ENCODE measurements at places on chromosomes 13 and 19. TPM values are rescaled to one million over a fixed set of nuclear protein-coding genes. Genes with fewer than 3 reads are reported as not detected.

KLC3 gene
- not detected for total RNA-seq

SHISA7 gene
- 0.09 TPM for total RNA-seq

ONECUT3 gene
- 0.09 TPM for total RNA-seq

ZNF132 gene
- 1.0 TPM for total RNA-seq

SBSN gene
- not detected for total RNA-seq
